NCI-H1417 (cell line): ENCODE measurements at places on chromosomes 7 and 10.

DNA sequence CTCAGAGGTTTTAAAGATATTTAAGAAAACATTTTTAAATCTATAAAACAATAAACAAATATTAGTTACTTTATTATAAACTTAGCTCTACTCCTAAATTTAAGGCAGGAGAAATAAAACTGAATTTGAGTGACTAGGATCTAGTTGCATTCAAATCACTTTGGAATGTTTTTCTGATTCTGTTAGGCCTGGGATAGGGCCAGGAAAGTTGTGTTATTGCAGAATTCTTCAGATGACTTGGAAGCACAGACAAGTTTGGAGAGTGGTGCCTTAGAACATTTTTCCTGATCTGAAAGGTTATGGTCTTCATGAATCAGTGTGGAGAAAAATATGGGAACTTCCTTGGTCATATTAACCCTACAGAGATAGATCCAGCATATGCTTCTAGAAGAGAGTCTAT, 15.6 kb upstream of the SLC25A13 start:
- no peak for DNase-seq

- DNase-seq = no peak
These were observed 19.8 kb downstream of the DNAJB12 start for GRCh38 chr10:72334825-72335393.

DNA sequence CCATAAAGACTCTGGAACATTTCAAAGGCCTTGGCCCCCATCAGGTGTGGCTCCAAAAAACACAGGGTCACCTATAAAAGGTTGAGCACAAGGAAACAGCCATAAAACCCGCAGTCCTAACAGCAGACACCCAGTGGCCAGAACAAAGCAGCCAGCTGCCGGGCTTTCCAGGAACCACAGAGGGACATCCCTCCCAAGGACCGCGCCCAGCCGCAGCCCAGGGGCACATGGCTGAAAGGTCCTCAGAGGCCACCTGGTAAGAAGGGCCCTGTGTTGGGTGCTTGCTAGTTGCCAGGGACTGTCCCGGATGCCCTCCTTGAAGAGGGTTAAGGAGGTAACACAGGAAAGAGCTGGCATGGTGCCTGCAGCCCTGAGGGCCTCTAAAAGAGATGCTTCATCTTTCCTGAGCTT, 32.7 kb downstream of the KCNMA1 start:
- no peak for DNase-seq

DNA sequence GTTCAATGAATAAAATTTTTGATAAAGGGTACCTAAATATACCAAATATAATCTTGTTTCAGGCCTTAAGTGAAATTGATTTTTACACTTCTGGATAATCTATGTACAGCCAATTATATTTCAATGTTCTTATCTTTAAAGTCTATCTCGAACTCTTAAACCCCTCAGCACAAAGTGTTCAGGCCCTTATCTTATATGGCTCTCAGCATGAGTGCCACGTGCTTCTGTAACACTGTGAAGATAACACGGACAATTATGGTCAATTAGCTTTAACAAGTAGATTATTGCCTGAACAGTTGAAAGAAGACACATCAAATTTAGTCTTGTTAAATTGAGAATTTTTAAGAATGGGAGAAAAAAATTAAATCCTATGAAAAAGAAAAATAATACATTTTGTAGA, 40.4 kb upstream of the DMTF1 start:
- no peak for DNase-seq

DNA sequence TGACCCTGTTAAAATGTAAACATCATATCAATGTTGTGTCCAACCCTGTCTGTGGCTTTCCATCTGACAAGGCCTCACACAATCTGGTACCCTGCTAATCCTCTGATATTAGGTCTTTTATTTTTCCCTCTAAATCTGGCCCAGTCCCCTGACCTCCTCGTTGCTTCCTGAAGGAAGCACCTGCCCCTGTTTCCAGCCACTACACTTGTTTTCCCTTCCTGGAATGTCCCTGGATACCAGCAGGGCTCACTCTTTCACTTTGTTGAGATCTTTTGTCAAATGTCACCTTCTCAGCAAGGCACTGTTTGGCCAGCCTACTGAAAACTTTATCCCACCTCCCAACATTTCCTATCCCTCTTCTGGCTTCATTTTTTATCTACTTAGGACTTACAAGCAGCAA, 2.1 kb downstream of the SAMD9L start:
- DNase-seq = no peak

DNA sequence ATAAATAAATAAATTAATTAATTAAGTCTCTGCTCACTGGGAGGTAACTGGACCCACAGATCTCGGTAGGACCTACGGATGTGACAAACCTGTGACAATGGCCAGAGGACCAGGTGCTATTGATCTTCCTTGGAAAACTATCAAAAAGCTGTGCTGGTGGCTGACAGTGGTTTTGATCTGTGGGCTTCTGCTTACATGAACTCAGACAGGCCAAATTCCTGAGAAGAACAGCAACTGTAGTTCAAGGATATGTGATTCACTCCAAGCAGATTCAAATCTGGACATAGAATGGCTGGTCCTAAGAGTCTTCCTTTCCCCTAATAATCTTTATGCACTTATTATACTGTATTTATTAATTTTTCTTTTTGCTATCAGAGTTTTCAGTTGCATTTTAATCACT, 80.0 kb downstream of the ATXN7L1 start:
- DNase-seq = no peak

DNA sequence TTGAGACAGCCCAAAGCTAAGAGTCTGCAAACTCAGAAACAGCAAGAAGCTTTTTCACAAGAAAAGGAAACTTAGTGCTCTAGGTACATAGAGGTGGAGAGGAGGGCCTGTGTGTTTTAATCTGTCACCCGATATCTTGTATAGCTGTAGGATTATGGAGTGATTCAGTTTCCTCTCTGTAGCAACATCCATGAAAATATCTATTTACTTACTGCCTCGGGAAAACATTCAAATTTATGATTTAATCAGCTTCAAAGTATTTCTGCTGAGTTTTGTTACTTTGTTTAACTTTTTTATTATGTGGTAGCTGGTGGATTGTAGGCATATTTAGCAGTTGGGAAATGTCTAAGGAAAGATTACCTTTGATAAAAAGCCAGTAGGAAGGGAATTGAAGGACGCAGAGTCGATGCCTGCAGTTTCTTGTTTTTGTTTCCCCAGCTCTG, 292.0 kb downstream of the CCDC3 start:
- peak; percentile 16 for DNase-seq

DNA sequence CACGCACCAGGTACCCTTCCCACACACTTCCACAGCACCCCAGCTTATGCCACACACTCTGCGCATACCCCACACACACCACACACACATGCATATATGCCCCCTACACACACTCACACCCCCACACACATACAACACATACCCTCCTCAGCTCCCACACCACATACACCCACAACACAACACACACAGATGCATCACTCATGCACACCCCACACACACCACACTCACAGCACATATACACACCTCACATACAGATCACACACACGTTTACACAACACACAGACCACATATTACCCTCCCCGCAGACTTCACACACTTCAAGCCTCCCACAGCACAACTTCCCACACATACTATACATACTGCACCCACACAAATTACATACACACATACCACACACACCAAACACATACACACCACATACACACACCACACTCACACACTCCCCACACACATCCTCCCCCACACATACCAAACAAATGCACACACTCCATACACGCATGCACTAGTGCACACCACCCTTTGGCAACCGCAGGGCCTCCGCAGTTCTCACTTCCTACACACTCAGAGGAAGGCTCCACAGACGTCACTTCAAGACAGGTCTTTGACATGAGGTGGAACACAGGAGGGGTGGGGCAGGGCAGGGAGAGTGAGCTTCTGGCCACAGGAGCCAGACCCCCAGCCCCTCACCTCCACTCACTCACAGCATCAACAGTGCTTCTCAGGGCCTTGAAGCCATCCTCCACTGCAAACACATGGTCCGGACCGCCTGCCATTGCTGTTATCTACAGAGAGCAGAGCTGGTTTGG, 18.5 kb upstream of the ANTXRL start:
- no peak for DNase-seq

GRCh38 chr10:33306126-33306525, 28.3 kb downstream of the NRP1 start:
- no peak for DNase-seq

- no peak for DNase-seq
These were observed 73.9 kb downstream of the TMEM130 start for GRCh38 chr7:98795741-98796493.

DNA sequence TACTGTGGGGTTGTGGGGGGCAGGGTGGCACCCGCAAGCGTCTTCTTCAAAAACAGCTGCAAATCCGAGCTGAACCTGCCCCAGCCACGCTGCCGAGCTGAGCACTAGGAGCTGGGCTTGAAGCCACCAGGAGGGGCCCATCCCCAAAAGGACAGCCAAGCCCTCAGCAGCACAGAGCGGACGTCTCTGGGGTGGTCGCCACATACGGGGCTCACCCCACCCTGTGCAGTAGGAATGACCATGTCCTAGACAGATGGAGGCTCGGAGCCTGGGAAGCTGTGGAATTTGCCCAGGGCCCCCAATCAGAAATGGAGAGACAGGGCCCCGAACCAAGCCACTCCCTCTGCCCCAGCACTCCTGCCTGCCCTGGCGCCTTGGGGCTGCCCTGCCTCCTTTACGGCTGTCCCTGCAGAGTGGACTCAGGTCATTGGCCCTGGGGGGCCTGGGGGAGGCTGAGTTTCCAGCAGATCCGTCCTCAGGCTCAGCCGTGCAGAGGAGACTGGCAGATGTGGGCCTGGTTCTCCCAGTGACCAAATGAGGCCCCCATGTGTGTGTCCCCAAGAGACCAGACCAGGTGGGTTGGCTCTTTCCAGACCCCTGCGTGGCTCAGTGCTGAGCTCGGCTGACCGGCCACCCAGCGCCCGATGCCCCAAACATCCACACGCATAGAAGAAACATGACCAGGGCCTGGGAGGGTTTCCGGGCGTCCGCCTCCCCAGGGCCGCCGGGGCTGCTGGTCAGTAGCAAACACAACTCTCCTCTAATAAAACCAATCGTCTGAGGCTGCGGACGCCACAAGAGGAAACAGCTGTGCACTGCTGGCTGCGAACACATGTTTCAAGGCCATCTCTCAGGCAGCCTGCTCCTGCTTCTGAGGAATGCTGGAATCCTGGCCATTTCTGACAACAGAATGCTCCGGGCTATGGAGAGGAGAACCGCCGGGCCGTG, 54.9 kb downstream of the PDGFA start:
- DNase-seq = no peak

DNA sequence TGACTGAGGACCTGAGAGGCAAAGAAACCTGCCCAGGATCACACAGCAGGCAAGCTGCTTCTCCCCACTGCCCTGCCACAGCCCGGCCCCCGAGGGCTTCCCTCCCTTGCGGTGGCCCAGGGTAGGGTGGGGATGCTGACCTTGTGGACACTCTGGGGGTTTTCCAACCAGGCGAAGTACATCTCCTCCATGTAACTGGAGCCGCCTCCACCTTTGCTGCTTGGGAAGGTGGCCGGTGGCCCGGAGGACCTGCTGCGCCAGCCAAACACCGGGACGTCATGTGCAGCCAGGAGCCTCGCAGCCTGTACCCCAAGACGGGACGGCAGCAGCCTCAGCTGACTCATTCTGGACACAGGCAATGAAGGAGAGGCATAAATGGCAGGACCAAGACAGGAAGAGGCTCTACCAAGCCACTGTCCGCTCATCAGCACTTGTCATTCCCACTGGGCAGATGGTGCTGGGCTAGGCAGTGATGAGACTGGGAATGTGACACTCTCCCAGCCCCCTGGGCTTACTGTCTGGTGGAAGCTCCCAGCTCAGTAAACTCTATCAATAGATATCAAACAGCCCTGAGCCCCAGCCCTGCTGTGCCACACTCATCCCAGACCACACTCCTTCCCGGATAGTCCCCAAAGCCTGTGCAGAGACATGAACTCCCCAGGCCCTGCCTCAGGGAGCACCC, 3.7 kb downstream of the OGDHL start:
- DNase-seq = no peak

GRCh38 chr10:132955479-132955878, 13.1 kb upstream of the CFAP46 start:
- no peak for DNase-seq

- no peak for DNase-seq
These were observed 590.3 kb upstream of the FOXK1 start for GRCh38 chr7:4091767-4092166.

DNA sequence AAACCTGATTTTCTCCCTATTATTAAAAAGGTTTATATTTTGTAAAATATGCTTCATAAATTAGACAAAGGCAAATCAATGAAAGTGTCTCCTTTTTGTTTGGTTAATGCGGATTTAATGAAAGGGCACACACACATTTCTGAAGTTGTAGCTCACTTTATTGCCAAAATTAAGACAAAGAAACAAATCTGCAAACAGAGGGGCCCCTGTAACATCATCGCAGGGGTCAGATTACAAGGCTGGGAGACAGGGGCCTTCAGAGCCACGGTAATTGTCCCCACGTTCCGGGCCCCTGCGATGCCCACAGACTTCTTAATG, 22.4 kb downstream of the FGFBP3 start:
- DNase-seq = no peak

DNA sequence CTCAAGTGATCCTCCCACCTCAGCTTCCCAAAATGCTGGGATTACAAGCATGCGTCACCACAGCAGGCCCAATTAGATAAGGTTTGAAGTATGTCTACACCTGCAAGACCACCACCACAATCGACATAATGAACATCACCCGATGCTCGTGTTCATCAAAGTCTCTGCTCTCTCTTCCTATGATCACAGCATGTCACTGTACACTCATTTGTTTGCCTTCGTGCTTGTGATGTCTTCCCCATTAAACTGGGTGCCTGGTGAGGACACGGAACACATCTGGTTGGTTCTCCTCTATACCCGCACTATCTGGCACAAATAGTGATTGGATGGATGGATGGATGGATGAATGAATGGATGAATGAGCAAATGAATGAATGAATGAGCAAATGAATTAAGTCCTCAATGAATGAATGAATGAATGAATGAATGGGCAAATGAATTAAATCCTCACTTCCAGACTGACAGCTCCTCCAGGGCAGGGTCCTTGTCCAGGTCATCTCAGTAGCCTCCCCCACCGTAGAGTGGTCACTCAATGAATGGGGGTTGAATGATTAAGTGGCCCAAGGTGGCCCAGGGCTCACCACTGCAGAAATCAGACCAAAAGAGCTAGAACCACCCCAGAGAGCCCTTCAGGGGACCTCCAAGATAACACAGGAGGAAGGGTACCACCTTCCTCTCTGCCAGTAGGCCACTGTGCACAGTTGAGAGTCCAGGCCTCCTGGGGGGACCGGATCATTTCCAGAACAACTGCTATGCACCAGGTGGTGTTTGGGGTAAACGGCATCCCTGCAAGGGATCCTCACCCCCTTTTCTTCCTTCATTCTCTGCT, 101.9 kb upstream of the TNRC18 start:
- DNase-seq = peak; percentile 47
